CD4-positive, alpha-beta T cell treated with Interleukin-4 for 1 hour (primary cell): ENCODE measurements at places on chromosomes 3 and 15.

DNA sequence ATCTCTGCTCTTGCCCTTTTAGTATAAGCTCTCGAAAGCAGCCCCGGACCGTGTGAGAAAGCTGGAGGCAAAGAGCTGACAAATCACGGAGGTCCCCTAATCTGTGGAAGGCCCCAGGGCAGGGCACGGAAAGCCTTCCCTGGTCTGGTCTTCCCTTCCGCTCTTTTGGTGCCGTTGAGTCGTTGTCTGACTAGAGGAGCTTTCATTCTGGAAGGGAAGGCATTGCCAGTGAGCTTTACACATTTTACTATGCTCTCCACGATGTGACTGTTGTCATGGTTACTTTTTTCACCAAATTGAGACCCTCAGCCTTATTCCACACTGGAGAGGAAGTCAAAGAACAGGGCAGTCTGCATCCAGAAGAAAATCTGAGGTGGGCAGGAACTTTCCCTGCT lies 71.7 kb downstream of the CYP19A1 start:
- no peak for DNase-seq

DNA sequence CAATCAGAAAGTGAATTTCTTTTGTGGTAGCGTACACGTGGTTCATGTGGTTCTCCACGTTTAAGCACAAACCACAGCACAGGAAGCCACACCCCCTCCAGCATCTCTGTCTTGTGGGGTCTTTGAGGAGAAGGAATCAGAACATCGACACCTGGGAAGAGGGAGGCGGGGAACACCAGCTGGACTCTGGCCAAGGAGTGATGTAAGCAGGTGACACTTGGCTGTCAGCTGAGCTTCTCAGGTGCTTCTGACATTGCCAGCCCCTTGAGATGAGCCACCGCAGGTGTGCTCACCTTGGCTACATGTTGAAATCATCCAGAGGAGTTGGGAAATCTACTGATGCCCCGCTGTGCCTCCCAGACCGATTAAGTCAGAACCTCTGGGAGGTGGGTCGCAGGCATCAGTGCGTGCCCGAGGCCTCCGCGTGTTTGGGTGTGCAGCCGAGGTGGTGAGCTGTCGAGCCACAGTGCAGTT lies 85.0 kb downstream of the FAM81A start:
- peak; percentile 74 for DNase-seq

- no peak for DNase-seq
Measured at GRCh38 chr3:105367063-105367405, 325 bp downstream of the ALCAM start.

- DNase-seq, result no peak
Measured at GRCh38 chr15:63977119-63977518, 69.2 kb downstream of the DAPK2 start.

DNA sequence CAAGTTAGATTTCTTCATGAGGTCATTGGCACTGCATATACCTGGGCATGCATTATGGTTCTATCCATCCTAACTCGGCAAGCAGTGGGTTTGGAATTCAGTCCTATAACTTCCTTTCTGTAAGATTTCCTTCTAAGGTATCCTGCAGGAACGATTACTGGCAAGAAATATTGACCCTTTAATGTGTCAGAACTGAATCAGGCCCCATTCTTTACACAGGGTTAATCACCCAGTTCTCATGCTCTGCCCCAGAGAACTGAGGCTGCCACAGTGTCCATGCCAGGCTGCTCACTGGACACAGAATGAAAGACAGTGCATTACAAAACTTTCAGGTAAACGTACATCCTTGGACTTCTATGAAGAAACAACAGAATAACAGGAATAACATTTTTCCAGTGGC lies 108.9 kb downstream of the RPL22L1 start:
- DNase-seq, result no peak

GRCh38 chr3:51311055-51311454 lies 74.0 kb upstream of the MANF start:
- DNase-seq, result no peak
